Esophagus mucosa (tissue), 1 donor: ENCODE measurements at places on chromosomes 12 and 14. TPM values are rescaled to one million over a fixed set of nuclear protein-coding genes. Genes with fewer than 3 reads are reported as not detected.

- ATAC-seq: no peak
These were observed 2.8 kb upstream of the TMEM119 start for GRCh38 chr12:108600702-108601007.

GRCh38 chr12:6570264-6570887, 2.3 kb upstream of the NOP2 start:
- ATAC-seq: no peak

DNA sequence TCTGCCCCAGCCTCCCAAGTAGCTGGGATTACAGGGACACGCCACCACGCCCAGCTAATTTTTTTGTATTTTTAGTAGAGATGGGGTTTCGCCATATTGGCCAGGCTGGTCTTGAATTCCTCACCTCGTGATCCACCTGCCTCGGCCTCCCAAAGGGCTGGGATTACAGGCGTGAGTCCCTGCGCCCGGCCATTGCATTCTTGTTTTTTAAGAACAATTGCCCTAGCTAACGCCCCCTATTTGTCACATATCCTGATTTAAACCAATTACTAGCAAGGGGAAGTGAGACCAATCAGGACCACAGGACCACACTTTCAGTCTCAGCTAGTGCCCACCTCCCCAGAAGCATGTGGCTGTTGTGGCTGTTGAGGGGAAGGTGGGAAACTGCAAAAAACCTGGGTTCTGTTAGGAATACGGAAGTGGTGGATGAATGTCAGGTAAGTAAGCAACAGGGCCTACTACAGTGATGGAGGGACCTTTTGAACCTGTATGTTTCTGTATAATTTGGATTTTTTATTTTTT, 37.8 kb upstream of the NFYB start:
- no peak for ATAC-seq

- ATAC-seq: no peak
These were observed 20.9 kb downstream of the DLGAP5 start for GRCh38 chr14:55170526-55170925.

Gene SLC17A8
- not detected for total RNA-seq

Gene ATL1
- total RNA-seq: 3.1 TPM

Gene ANKLE2
- 35.8 TPM for total RNA-seq

Gene GLIPR1L1
- not detected for total RNA-seq
